ENCODE measurements at places on chromosomes 7 and 10.

DNA sequence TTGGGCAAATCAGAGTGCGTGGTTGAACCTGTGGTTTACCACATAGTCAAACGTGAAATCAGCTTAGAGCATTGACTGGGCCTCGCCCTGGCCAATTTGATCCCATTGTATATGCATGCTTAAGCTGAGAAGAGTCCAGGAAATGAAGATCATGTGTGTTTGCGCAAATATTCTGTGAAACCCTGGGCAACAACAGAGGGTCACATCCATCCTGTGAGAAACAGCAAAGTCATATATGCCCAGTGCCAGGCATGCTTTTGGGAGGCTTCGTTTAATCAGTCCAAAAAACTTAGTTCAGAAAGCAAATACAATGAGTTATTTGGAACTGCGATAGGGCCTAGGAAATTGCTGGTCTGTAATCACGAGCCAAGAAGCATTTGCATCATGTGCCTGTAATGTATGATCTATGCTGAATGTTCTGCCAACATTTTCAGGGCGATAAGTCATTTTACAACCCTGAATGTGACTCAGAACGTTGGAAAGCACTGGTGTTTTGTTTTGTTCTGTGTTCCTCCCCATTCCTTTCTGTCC lies 412.1 kb upstream of the CELF2 start:
- H3K4me3 ChIP-seq: no peak overlapping the region
- no peaks in the 10 kb centered on the region for H3K36me3 ChIP-seq

DNA sequence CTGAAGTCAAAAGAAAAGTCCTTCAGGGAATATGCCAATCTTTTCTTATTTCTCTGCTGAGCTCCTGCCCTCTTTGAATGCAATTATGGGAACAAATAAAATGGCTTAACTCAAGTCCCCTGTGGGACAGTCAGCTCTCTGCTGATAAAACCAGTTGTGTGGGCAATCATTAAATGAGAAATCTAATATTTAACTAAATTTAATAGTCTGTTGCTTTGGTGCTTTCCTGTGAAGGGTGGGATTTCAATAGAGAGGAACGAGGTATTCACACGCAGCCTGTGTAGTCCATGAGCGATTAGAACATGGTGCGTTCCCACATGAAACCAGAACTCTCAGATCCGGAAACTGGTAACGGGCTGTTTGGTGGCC lies 138.4 kb downstream of the PAXIP1 start:
- DNase-seq: no peak
- H3K4me3 ChIP-seq: no peak overlapping the region
- peaks cover 34% of the 10 kb centered on the region for H3K27me3 ChIP-seq

GRCh38 chr10:86349474-86349873 lies 17.1 kb downstream of the GRID1 start:
- H3K4me1 ChIP-seq: no peaks in the 10 kb centered on the region
- no peak overlapping the region for H3K27ac ChIP-seq
- no peak overlapping the region for H3K4me3 ChIP-seq
- H3K27me3 ChIP-seq: no peaks in the 10 kb centered on the region
- H3K36me3 ChIP-seq: no peaks in the 10 kb centered on the region

- H3K36me3 ChIP-seq: peaks cover 11% of the 10 kb centered on the region
- no peaks in the 10 kb centered on the region for H3K4me1 ChIP-seq
- no peak for DNase-seq
- H3K4me3 ChIP-seq: no peak overlapping the region
- H3K27ac ChIP-seq: no peak overlapping the region
- H3K27me3 ChIP-seq: no peaks in the 10 kb centered on the region
These were observed 180.9 kb downstream of the CDK14 start for GRCh38 chr7:90777041-90777440.

DNA sequence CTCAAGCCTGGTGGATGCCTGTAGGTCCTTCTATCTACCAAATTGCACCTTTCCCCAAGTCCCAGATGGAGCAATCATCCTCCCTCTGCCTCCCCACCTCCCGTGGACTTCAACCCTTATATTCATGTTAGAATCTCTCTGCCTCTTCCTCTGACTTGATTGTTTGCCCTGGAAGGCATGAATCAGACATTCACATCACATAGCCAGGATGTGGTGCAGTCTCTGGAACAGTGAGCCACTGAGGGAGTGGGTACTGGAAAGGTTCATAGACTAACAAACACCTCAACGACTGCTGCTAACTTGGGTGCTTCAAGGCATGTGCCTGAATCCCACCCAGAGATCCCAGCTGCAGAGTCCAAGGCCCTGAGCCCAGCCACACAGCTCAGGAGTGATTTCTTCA lies 494.0 kb downstream of the TNS3 start:
- H3K4me3 ChIP-seq: no peak overlapping the region
- H3K36me3 ChIP-seq: no peaks in the 10 kb centered on the region
- H3K4me1 ChIP-seq: peaks cover 17% of the 10 kb centered on the region
- DNase-seq: no peak
- H3K27me3 ChIP-seq: no peaks in the 10 kb centered on the region

Measured in SJCRH30 (cell line).